ENCODE measurements at places on chromosomes 13 and 19. TPM values are rescaled to one million over a fixed set of nuclear protein-coding genes. Genes with fewer than 3 reads are reported as not detected.

The ZNF431 gene
- 4.0 TPM for total RNA-seq

GRCh38 chr13:108961542-108962125 is 332.2 kb downstream of the MYO16 start:
- DNase-seq: no peak

GRCh38 chr13:69461397-69461796 is 646.2 kb upstream of the ATXN8OS start:
- no peak for DNase-seq

The LILRB2 gene
- not detected for total RNA-seq

The LILRA6 gene
- not detected for total RNA-seq
